ENCODE measurements at places on chromosomes 16 and 17. TPM values are rescaled to one million over a fixed set of nuclear protein-coding genes. Genes with fewer than 3 reads are reported as not detected.

KRT9 gene
- total RNA-seq, result not detected

SBK1 gene
- 0.35 TPM for total RNA-seq

CCL8 gene
- total RNA-seq, result not detected

CLDN7 gene
- total RNA-seq, result 0.29 TPM

PRSS8 gene
- total RNA-seq, result 1.2 TPM

Measured in A549 treated with ZK216348 at 1 μM for 4 hours (cell line).